ENCODE measurements at places on chromosomes 12 and 14.

DNA sequence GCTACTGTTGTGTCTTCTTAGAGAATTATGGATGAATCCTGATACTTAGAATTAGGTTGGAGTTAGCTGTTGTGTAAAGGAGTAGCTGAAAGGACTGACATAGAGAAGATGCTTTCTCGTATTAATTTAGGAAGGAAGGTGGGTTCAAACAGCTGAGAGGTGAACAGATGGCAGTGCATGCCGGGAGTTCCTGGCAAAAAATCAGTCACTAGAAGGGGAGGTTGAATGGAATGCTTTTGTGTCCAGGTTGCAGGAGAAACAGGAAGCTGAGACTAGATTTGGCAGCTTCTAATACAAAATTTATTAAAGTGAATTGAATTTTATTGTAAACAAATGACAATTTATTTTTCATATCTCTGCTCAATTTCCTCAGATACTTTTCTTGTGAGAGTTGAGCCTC lies 70.8 kb downstream of the BTG1 start:
- DNase-seq = no peak

DNA sequence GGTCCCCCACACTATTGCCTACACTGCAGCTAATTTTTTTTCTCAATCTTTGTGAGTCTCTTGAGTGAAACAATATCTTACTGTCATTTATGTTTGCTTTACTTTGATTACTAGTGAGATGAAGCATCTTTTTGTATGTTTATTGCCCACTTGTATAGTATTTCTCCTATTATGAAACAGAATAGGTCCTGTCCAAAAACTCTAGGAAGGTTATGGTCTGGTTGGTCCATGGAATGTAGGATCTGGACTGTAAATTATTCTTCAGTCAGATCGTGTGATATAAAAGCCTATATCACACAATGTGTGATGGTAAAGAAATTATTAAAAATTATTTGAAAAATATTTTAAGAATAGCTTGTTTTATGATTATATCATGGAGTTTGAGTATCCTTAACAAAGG lies 434.4 kb downstream of the ZFP36L1 start:
- no peak for DNase-seq

GRCh38 chr12:92079054-92079385 lies 66.6 kb downstream of the BTG1 start:
- DNase-seq = no peak

DNA sequence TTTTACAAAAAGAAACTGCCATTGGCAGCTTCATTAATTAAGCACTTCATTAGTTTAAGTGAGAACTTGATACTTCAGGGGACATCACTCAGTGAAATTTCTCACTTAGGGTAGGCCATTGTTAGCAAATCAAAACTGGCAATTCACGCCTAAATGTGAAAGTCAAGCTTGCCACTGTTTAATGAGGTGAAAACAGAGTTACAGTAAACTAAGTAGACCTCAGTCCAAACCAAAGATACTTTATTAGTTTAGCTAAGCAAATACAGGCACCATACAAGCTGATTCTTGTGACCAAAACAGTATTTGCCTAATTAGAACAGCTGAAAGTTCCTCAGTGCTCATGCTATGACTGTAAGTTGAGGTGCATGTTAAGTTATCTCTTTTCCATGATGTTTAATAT lies 176.5 kb upstream of the CPNE8 start:
- DNase-seq = no peak

- no peak for DNase-seq
Observed at GRCh38 chr14:101858791-101859537, 97.5 kb downstream of the PPP2R5C start.

- DNase-seq = no peak
Observed at GRCh38 chr14:73143617-73144016, 7.3 kb downstream of the PSEN1 start.

GRCh38 chr12:59500915-59501314 lies 94.9 kb upstream of the SLC16A7 start:
- DNase-seq = no peak

GRCh38 chr12:9933958-9934357 lies 1.8 kb upstream of the CLEC2A start:
- no peak for DNase-seq

DNA sequence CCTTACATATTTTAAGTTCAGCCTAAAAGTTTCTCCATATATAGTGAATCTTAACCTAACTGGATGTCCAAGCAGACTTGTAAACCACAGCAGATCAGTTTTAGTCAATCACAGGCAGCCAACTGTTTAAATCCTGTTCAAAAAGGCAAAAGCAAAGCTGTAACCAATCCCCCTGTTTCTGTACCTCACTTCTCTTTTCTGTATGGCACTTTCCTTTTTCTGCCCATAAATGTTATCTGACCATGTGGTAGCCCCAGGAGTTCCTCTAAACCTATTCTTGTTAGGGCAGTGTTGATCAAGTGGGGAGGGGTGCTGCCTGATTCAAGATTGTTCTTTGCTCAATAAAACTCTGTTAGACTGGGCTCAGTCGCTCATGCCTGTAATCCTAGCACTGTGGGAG lies 8.5 kb upstream of the DACT1 start:
- DNase-seq = no peak

GRCh38 chr12:67447180-67447579 lies 178.0 kb downstream of the CAND1 start:
- DNase-seq = no peak

GRCh38 chr12:96352161-96352835 lies 47.9 kb downstream of the CDK17 start:
- DNase-seq = no peak

DNA sequence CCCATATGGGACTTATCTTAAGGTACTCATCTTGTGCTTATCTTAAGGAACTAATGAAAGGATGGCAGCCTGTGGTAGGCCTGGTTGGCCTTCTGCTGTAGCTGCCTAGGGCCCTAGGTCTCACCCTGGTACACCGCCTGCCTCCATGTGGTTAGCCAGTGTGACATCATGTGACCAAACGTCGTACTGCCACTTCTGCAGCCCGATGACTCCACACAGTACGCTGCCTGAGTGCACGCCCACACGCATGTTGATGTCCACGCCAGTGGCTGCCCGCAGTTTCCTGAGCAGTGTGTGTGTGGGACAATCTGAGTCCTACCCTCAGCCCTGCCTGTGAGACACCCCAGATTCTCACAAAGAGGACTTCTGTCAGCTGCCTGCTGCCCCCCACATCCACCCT lies 5.1 kb downstream of the ADCY4 start:
- DNase-seq = peak; percentile 59

DNA sequence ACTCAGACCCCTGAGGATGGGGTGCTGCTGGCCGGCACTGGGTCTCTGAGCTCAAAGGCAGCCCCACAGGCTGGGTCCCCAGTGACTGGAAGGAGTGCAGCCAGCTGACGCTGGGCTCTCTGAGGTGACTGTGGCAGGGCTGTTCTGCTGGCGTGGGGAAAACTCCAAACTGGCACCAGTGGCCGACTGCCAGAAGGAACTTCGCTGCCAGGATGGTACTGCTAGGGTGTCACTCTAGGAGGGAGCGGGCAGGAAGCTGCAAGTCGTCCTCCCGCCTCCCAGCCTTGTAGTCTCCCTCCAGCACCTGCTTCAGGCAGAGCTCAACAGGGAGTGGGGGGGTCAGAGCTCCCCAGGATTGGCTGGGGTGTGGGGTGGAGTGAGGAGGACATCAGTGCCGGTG lies 41.3 kb downstream of the CDC42BPB start:
- no peak for DNase-seq

DNA sequence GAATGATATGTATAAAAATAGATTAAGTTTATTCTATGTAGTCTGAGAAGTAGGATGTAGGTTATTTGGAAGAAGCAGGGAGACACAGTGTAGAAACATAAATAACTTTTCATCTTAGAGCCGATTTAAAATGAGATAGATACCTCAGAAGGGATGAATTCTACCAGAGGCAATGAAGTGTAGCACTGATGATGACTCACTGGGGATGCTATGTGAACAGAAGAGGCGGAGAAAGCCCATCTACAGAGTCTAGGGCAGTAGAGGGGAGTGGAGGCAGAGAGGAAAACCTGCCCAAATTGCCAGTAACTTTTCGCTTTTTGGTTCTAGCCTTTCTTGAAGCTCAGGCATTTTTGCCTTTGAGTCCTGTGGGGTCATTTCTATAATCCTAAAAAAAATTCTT lies 451.8 kb downstream of the ATP23 start:
- no peak for DNase-seq

- DNase-seq = no peak
Observed at GRCh38 chr14:22814941-22815713, at the start of gene SLC7A7. Gene SLC7A7, minus strand, starts transcription at chr14:22815435. Its CDS starts 2,037 bp downstream, at chr14:22813398.

DNA sequence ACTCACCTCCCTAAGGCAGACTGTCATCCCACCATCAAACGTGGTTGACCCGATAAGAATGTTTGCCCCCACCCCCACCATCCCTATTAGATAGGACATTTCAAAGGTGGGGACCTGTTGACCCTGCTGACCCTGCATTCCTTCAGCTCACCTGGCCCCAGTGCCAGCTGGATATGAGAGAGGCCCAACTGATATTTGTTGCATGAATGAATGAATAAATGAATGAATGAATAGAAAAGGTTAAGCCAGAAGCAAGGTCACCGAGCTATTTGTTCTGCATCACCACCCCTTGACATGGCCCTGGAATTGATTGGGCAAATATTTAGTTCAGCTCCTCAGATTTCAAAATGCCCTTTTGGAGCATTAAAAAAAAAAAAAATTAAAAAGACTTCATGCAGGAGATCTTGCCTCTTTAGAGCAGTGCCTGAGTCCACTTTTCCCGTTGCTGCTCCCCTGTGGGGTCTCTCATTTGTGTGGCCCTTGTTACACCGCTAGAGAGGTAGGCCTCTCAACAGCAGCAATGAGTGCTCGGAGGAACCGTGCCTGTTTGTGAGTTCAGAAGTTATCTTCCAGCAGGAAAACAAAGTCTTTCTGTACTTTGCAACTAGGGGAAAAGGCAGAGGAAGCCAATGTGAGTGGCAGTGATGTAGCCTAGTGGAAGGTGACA lies 8.5 kb upstream of the SERPINA5 start:
- DNase-seq = no peak

DNA sequence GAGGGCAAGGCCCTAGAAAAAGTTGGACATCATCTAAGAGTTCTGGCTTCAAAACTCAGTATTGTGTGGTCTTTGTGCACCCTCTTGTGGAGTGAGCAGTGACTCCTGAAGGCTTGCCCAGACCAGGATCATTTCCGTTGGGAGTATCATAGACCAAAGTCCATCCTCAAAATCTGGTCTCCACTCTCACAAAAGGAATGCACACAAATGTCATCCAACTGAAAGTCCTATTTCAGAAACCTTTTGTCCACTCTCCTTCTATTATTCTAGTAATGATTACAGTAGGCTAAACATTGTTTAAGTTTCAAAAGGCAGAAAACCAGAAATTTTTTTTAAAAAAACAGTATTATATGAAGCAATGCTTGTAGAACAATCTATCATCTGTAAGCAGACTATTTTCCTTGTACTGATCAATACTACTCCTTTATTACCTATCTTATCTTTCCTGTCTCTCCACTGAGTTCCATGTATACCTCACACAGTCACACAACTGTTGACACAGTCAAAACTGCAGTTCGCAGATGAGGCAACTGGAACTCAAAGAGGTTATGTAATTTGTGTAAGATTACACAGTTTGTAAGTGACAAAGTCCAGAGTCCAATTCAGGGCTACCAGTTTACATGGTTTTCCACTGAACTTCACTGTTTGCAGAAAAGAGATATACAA lies 41.4 kb downstream of the COX16 start:
- no peak for DNase-seq

GRCh38 chr12:93767524-93767863 lies 90.3 kb downstream of the CRADD start:
- no peak for DNase-seq

DNA sequence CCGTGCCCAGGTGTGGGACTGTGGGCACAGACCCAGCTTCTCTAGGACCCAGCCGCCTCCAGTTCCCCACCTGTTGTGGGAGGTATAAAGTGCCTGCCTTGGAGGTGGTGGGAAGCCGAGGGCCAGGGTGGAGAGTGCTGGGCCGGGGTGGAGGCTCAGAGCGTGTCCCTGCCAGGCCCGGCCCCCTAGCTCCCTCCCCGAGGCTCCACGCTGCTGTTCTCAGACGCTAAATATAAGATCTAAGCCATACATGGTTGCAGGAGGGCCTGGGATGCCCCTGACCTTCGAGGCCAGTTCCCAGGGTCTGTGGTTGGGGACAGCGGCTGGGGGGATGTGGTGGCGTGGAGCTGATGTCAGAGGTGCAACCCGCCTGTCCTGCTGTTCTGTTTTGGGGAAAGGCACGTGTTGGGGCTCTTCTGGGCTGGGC lies 10.8 kb downstream of the INF2 start:
- no peak for DNase-seq

DNA sequence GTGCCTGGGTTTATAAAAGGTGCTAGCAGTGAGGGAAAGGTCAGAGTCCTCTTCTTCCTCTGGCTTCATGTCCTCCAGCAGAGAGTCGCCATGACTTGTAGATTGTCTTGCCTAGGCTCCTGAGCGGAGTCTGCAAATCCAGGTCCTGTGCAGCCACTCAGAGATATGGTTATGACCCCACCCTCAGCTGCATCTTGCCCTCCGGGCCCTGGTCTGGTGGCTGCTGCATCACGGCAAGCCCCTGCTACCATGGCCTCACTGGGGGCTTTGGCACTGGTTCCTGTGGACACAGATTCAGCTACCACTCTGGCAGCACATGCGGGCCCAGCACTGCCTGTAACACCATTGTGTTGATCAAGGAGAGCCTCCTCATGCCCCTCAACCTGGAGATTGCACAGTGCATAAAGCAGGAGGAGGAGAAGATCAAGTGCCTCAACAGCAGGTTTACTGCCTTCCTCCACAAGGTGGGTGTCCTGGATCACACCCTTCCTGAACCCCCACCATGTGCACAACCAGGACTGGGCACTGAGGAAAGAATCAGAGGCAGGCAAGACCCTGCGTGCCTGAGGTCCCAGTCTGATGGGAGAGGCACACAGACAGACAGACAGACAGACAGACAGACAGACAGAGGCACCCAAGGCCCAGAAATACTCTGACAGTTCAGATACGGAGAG lies 10.5 kb upstream of the KRT86 start:
- DNase-seq = no peak

DNA sequence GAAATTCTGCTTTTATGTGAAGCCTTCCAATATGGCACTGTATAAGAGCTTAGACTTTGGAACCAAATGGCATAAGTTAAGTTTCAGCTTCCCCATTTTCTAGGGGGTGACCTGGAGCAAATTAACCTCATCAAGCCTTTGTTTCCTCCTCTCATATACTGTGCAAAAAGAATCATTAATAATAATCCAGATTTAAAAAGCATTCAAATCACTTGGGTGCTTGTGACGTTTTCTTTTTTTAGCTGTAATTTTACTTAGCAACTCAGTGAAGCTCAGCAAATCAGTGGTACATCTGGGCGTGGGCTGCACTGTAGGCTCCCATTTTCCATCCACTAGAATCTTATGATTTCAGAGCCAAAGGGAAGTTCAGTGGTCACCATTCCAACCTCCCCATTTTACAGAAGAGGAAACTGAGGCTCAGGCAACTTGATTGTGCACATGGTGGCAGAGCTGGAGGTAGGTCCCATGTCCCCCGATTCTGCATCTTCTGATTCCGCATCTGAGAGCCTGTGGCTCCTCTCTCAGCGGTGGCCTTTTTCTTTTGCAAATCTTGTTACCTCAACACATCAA lies 131.2 kb downstream of the SNAPC1 start:
- DNase-seq = no peak

- DNase-seq = no peak
Observed at GRCh38 chr12:94951071-94951934, 52.2 kb downstream of the NDUFA12 start.
